ENCODE measurements at places on chromosomes 2 and 18.

DNA sequence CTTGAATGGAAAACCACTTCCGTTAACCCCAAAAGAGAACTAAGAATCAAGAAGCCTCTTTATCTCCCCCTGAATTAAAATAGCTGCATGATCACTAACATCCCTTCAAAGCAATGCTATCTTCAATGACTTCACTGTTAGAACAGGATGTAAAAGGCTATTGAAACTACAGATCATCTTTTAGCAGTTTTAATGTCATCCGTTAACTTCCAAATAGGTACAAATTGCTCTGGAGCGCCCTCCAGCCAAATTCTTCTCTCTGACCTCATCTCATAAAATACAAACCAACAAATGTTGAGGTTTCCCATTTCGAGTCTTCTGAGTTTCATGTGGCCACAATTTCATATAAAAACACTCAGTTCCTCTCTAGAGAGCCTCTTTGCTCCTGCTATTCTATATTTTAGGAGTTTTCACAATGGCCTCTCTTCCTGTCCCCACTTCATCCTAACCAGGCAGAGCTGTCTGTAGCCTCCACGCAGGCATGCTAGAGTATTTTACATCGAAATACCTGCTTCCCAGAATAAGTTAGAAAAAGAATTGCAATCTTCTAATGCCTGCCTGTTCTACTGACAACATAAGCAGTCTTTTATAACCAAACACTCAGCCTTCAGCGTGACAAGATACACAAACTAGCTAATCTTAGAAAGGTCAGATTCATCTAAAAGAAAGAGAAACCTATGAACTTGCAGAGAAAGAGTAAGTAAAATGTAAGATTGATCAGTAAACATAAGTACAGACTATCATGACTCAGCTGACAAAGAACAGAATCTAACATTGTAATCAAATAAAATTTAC is 37.9 kb downstream of the B4GALT6 start:
- DNase-seq: no peak

DNA sequence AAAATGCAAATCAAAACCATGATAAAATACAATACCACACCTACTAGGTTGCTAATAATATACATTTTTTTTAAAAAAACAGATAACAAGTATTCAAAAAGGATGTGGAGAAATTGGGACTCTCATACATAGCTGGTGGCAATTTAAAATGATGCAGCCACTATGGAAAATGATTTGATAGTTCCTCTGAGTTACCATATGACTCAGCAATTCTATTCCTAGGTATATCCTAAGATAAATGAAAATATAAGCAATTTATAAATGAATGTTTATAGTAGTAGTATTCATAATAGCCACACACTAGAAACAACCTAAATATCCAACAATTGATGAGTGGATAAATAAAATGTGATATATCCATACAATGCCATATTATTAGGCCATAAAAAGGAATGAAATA is 210.2 kb downstream of the MREG start:
- DNase-seq: no peak

GRCh38 chr2:161273038-161273760 is 35.0 kb upstream of the PSMD14 start:
- peak; percentile 6 for DNase-seq

- no peak for DNase-seq
Measured at GRCh38 chr2:126704434-126705160, 48.6 kb downstream of the GYPC start.

GRCh38 chr2:32484937-32485336 is 128.1 kb downstream of the BIRC6 start:
- DNase-seq: no peak

GRCh38 chr2:239818531-239819011 is 206.6 kb downstream of the NDUFA10 start:
- no peak for DNase-seq

DNA sequence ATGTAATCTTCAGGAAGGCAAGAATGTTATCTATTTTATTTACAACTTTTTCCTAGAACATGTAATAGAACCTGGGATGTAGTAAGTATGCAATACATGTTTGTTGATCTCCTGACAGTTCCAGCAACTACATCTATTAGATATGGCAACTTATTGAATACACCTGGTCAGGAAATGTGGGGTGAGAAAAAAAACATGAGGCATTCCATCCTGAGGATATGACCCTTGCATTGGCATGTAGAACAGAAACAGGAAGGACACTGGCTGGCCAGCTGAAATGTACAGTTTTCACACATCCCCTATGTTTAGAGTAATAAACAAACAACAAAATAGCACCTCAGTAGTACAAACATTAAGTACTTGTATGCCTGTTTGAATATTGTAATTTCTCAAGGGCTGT is 272.6 kb upstream of the NT5C1B start:
- DNase-seq: no peak

DNA sequence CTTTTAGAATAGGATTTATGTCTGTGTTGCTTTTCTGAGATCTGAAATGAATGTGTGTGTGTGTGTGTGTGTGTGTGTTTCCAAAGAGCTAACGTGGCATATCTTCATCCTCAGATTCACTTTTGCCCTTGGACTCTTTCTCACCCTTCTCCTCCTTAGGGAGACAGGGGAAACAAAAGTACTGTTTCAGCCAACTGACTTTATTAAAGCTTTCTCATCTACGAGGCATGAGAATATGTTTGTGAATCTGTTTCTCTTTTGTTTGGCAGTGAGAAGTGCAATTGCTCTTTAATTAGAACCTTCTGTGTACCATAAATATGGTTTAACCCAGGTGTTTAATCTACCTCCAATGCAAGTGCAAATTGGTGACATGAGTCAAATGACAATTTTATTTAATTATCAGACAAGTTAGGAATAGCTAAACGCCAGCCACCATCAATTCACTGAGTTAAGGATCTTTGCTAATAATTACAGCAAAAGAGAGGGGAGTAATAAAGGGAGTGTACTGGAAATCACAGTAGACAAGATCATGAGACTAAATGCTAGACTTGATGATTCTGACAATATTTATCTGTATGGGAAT is 186.4 kb upstream of the COL3A1 start:
- no peak for DNase-seq

DNA sequence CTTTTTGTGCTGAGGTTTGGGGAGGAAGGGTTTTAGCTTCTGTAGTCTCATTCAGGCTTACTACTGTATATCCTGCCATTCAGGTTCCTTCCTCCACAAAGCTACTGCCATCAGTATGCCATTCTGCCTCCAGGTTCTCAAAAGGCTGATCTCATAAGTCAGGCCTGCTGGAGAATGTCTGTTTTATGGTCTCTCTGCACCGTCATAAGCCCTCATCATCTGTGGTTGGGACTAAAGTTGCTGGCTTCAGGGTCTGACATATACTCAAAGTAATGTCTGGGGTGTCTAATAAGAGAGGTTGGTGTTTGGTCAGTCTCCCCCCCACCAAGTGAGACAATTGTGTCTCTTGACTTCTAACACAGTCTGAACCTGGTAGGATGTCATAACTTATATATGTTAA is 36.2 kb upstream of the CCBE1 start:
- DNase-seq: no peak

DNA sequence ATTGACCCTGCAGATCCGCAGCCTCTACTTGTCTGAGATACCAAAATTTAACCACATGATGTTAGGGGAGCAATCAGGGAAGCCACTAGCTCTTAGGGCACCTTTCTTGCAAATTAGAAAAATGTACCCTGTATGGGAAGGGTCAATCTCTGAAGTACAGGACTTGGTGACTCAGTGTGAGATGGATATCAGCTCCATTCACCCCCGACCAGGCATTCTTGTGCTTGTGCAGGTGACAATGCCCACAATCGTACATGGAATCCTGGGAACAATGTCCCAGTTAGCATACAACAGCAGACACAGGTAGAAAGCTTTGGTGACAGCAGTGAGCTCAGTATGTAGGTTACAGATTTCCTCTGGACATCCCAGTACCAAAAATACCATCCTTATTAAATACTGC is 137.7 kb upstream of the ITGB6 start:
- no peak for DNase-seq

- DNase-seq: no peak
Measured at GRCh38 chr2:32553829-32554432, 73.9 kb upstream of the TTC27 start.

DNA sequence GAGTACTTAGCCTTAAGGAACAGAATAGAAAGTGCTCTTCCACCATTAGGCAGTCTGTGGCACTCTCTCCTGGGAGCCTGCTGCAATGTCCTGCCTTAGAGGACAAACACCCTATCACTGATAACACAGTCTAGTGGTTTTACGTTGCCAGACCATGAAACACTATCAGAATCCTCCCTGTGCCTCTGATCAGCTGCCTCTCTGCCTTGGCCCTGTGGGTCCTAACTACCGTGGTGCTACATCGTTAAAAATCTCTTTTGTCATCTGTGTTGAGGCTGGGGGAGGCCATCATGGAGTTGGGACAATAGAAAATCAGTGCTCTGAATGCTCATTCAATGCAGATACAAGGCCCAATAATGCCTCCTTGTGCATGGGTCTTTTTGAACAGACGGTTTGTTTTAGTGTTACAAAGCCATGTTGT is 11.9 kb upstream of the APCDD1 start:
- no peak for DNase-seq

DNA sequence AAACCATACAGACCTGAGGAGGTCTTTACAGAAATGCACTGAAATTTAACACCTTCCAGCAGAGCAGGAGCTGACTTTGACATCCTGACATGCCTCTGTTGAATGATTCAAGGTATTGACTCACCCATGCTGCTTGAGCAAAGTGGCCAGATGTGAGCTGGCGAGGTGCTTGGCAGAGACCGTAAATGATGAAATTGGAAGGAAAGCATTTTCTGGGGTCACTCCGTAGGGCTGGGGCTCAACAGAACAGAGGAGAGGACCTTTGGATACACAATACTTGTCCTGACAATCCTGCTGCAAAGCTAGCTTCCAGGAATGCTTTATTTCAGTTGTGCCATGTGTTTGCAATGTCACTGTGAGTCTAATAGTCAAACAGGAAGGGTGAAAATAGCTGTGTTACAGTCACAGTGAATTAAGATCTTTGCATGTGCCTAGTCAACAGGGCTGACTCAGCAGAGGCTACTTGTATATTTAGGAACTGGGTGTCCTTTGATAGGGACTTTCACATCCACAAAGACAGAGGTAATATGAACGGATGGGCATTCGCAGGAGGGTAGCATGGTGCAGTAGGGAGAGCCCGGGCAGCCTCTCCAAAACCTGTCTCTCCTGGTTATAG is 31.6 kb upstream of the NCK2 start:
- DNase-seq: no peak

- no peak for DNase-seq
Measured at GRCh38 chr2:71558300-71559051, 105.1 kb downstream of the DYSF start.

- no peak for DNase-seq
Measured at GRCh38 chr2:75047189-75047991, 88.9 kb downstream of the POLE4 start.

GRCh38 chr2:3490191-3491170 is 28.9 kb downstream of the ADI1 start:
- DNase-seq: no peak

DNA sequence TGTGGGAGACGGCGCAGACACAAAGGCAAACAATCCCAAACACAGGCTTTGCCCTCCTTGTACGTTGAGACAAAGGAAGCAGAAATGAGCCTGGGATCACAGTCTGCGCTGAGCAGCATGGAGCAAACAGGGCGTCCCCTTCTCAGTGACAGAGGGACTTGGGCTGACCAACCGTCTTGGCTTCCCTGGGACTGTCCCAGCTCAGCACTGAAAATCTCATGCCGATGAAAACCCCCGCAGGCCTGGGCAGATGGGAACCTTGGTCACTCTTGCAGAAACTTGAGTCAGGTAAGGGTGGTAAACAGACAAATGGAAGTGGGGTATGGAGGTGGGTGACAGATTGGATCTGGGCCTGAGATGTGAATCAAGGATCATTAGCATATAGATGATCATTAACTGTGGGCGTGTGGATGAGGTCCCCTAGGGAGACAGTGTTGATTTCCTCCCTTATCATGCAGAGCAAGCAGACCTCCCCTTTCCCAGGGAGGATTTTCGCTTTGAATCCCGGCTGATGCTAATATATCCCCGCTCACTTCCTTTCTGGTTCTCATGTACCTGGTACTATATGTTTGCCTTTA is 19.1 kb upstream of the SH3BP4 start:
- DNase-seq: no peak

DNA sequence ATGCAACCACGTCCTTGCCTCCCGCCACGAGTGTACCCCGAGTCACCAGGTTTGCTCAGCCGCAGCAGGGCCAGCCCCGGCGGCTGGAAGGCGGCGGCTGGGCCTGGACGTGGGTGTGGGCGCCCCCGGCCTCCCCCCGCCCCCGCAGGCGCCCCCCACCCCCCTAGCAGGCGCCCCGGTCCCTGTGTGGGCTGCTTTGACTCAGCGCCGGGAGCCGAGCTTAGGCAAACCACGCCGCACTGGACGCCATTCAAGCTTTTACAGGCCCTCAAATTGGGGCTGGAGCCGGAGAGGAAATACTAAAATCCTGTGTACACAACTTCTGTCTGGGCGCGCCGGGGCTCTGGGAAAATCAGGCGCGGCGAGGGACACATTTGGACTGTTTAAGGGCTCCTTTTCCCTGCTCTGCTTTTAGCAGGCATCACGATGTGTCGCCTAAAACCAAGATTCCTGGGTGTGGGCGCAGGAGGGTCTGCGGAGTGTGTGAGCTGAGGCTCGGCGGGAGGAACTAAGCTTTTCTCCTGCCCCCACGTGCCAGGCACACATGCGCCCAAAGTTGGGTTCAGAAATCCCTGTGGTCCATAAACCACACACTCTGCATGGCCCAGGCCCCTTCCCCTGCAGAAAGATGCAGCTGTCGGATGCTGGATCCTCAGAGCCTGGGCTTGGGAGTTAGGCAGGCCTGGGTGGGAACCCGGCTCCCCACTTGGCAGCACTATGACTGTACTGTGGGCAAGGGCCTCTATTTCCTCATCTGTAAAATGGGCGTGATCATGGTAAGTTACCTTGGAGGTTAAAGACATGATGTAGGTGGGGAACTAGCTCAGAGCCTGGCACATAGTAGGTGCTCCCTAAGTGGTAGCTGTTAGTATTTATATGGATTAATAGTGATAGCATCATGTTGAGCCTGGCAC is 57.6 kb downstream of the ATOH8 start:
- DNase-seq: no peak

DNA sequence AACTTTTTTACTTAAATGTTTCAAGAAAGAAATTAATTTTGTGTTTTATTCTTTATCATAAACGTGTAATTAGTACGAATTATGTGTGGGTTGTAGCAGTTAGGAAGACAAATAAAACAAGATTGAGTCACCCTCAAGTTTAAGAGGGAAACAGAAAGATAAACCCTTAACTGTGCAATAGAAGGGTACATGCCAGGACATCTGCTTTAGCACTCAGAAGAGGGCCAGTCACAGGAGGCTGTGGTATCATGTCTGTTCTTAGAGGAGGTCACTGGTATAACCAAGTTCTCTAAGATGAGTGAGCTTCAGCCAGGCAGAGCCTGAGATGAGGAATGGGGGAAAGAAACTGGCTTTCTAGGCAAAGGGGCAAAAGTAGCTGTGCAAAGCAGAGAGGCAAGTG is 42.4 kb upstream of the GRHL1 start:
- no peak for DNase-seq

- no peak for DNase-seq
Measured at GRCh38 chr2:101380376-101380775, 6.9 kb downstream of the CREG2 start.

DNA sequence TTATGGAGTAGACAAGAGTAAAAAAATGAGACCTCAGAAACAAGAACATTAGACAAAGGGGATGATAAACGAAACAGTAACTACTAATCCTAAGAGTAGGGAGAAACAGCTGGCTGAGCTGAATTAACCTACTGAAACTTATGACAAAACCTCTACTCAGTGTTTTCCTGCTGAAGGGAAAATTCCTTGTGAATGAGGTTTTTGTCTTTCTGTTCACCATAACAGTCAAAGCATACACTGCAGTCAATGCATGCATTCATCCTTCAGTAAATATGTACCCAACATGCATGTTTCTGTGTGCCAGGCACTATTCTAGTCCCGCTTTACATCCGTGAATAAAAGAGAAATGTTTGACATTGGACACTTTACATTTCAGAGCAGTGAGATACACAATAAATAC is 805.6 kb upstream of the KLHL29 start:
- no peak for DNase-seq

All from activated CD4-positive, CD25-positive, alpha-beta regulatory T cell (primary cell).